HFFc6 (cell line): ENCODE measurements at places on chromosomes 4 and X.

GRCh38 chr4:77797239-77797638, 21.9 kb downstream of the CNOT6L start:
- DNase-seq = no peak

- DNase-seq = no peak
These were observed 202.3 kb upstream of the FSTL5 start for GRCh38 chr4:162366146-162366545.

DNA sequence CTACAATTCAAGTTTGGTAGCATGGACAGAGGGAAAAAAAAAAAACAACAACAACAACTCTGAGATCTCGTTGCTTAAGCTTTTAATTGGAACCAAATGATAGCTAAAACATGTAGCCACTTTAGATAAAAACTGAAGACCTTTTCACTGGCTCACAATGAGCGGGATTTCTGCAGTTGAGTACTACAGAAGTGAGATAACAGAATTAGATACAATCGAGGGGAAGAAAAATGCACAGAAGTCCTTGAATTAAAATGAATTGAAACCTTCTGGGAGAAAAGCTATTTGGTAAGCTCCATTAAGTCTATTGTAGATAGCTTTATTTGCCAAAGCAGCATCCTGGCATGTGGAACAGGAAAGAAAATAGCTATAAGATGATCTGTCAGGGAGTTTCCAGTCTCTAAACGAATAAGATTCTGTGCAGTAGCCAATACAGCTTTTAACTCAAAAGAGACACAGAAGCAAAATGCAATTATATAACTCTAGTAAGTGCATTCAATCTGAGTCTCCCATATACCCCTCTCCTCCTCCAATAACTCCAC, 248.5 kb downstream of the ENOX2 start:
- DNase-seq = no peak

- DNase-seq = no peak
These were observed 156.0 kb upstream of the BCOR start for GRCh38 chrX:40253771-40254170.

GRCh38 chr4:111793433-111794091, 351.7 kb upstream of the FAM241A start:
- DNase-seq = no peak
